ENCODE measurements at places on chromosomes 7 and 10.

GRCh38 chr10:49593998-49594397 lies 16.1 kb upstream of the SLC18A3 start:
- no peak for DNase-seq

DNA sequence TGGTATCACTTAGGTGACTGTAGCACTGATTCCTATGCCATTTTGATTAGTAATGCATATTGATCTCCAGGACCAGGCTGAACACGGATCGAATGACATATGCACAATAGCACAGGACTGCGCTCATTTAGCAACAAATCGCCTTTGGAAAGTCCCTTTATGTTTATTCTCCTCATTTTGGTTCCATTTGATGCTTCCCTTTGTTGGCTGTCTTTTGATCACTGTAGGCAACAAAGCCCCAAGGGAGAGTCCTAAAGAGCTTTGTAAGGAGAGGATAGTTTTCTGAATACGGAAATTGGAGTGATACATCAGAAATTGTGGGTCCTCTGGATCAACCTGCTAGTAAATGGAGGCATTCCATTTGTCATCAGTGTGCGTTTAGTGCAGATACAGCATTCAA lies 1111.4 kb downstream of the SORCS1 start:
- DNase-seq: no peak

GRCh38 chr7:134856691-134857090 lies 77.3 kb downstream of the CALD1 start:
- no peak for DNase-seq

- DNase-seq: no peak
These were observed 59.4 kb upstream of the UCN3 start for GRCh38 chr10:5305374-5305773.

DNA sequence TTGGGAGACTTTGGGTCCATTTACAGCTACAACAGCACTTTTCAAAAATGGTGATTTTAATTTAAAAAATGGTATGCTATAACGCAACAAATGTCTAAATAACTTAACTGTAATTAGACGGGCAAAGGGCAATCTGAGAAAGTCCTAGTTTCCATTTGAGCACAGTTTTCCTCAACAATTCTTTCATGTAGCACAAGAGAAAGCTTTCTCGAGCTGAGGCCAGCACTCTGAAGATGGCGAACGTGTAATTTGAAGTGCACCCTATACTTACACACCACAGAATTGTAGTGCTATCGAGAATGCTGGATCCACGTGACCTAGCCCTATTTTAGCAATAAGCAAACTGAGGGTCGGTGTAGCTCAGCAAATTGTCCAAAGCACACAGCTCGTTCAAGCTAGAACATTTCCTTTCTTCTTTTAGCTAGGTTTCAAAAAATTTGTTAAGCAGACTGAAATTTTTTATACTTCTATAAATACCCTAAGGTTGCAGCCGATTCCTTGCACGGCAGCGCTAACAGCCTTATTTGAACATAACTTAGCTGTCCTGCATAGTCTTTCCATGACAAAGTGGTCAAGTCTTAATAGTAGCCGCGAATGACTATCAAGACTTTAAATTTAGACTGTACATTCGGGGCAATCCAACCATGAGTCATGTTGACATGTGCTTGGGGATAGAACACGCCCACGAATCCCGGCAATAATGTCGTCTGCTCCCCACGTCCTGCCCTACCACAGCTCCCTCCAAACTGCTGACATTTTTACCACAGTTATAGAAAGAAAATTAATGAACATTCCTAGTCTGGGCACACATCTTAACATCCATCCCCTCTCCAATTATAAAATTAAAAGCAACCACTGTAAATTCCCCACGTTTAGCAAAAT lies 10.0 kb downstream of the KLF6 start:
- DNase-seq: peak; percentile 90
